ENCODE measurements at places on chromosomes 2 and 18.

GRCh38 chr18:34126121-34126520, 98.6 kb downstream of the NOL4 start:
- no peak for DNase-seq

GRCh38 chr2:47950340-47951301, 44.3 kb upstream of the FBXO11 start:
- no peak for DNase-seq

DNA sequence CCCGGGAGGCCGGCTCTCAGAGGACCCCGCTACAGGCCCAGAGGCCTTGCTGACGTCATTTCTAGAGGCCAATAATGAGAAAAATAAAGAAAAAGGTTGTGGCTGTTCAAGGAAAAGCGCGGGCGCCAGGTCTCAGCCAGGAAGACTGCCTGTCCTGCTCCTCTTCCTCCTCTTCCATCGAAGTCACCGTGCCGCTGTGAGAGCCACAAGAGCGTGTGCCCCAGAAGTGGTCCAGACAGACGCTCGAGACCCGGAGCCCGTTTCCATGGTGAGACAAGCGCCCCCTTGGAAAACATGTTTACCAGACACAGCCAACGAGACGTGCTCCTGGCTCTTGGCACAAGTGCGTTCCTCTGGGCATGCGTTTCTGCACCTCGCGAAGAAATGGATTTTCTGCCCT, 210.5 kb downstream of the HDAC4 start:
- DNase-seq, result no peak

DNA sequence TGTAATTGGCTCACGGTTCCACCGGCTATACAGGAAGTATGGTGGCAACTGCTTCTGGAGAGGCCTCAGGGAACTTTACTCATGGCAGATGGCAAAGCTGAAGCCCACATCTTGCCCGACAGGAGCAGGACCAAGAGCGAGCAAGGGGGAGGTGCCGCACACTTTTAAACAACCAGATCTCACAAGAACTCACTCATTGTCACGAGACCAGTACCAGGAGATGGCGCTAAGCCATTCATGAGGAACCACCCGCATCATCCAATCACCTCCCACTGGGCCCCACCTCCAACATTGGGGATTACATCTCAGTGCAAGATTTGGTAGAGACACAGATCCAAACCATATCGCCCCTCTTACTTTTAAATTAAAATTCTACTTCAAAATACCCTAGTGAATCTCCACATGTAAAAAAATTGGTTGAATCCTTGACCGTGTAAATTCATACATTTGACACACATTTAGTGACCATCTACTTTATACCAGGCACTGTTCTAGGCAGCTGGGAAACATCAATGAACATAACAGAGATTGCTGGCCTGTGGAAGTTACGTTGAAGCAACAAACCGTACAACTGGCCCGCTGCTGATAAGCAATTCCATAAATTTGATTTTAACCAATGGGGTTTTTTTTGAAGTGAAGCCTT, 87.6 kb downstream of the ALPK2 start:
- DNase-seq, result no peak

- no peak for DNase-seq
These were observed 430.4 kb upstream of the TRIB2 start for GRCh38 chr2:12286347-12286746.

GRCh38 chr18:46182633-46183358, 78.6 kb downstream of the HAUS1 start:
- DNase-seq, result no peak

- DNase-seq, result no peak
These were observed 165.5 kb downstream of the TMEM247 start for GRCh38 chr2:46644690-46645385.

DNA sequence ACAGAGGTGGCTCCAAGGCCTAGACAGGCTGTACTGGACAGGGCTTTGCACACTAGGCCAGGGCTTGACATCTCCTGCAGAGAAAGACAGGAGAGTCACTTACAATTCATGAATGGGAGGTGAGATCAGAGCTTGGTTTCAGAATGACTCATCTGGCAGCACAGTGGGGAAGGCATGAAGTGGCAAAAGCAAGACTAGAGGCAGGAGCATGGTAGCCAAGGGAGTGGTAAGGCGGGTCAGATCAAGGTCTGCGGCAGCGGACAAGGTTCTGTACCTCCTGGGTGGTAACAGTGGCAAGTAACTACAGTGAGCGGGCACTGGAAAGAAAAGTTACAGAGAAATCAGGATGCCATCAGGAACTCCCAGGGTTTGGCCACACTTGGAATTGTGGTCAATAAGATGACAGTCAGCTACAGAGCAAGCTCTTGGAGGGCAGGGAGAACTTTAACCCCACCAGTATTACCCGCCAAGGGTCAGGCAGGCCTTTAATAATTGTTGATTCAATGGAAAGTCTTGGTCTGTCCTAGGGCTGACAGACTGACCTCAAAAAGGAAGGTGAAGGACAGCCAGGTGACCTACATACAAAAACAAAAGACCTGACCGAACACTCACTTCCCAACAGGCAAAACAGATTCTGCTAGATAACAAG, 5.7 kb downstream of the MCFD2 start:
- DNase-seq, result no peak

- DNase-seq, result no peak
These were observed 31.9 kb upstream of the CCDC85A start for GRCh38 chr2:56151841-56152240.

- DNase-seq, result peak; percentile 45
These were observed 1.0 kb downstream of the UBR3 start for GRCh38 chr2:169828141-169828811.

DNA sequence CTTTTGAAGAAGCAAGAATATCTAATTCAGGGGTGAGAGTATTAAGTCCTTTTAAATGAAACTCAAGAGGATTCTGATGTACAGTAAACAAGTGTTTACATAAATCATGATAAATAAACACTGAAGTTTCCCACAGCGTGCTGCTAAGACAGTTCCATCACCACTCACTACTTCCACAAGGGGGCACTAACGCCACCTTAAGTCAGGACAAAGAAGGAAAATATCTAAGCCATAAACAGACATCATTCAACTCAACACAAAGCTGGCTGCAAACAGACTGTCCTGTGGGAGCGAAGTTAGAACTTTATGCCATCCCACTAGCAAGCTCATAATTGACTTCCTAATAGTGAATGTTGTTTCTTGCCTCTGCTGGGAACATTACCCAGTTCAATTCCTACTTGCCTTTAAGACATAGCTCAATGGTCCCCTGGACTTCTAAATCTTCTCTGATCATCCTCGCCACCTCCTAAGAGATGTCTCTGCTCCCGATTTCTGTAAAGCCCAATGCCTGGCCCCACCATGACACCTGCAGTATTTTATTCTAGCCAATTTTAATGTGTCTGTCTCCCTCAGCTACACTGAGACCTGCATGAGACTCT, 36.5 kb downstream of the MRPL44 start:
- peak; percentile 64 for DNase-seq

GRCh38 chr2:232573042-232573441, 22.6 kb downstream of the EIF4E2 start:
- no peak for DNase-seq

DNA sequence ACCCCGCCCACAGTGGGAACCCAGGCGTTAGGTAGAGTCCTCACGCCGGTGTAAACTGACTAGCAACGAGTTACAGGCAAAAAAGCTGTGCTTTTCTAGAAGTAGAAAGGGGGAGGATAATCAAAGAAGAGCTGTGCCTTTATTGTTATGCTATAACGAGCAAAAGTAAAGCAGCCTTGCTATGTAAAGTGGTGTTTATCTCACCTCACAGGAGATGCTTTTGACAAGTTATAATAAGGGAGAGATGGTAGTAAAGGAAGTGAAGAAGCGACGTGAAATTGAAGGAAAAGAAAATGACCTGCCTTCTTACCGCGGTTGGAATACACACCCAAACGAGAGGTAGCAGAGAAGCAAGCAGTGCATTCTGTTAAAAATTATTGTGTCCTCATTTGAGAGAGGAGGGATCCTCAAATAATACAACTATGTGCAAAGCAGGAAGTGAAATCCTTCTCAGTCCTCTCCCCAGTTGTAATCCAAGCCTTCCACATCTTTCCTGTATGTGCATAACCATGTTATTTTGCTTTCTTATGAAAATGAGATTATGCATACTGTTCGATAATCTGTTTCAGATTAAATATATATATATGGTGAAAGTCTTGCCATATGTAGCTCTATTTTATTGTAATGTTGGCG, 962 bp downstream of the TANK start:
- DNase-seq, result no peak

DNA sequence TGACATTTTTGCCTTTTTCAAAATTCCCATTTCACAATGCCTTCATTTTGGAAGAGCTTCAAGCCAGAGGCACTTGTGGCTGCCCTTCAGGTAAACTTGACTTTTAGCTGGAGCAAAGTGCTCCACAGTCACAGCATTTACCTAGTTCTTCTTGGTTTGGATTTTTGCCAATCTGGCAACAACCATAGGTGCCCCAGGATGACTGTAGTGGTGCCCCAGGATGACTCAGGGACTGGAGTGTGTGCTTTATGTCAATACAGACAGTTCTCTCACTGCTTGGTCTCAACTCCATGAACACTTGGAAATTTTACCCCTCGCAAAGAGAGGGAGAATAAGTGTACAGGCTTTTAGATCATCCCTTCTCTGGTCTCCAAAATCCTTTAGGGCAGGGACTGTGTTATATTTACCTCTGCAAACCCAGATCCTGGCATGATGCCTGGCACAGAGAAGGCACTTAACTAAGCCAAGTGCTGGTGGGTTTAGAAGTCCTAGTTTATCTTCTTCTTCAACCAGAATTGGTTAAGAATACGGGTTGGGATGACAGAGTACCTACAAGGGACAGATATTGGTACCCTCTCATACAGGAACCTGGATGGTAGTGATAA, 15.3 kb upstream of the PTPN4 start:
- DNase-seq, result no peak

- DNase-seq, result no peak
These were observed 197.8 kb upstream of the MEIS1 start for GRCh38 chr2:66236816-66237802.

DNA sequence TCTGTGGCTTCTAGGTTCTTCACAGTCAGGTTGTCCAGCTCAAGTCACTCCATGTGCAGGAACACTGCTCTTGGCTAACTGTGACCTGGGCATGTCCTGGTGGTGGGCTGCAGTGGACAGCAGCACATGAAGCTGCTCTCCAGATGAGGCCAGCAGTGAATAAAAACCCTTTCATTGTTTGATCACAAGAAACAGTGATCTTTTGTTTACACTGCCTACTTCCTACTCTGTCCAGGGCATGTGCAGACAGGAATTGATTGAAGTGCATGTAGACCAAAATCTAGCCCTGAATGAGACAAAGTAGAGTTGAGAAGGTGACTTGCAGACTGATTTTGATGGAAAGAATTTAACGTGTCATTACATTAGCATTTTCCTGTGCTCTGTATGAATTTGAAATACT, 34.9 kb downstream of the BCL2L11 start:
- no peak for DNase-seq

GRCh38 chr2:37343537-37344434, 644 bp upstream of the QPCT start:
- DNase-seq, result no peak

DNA sequence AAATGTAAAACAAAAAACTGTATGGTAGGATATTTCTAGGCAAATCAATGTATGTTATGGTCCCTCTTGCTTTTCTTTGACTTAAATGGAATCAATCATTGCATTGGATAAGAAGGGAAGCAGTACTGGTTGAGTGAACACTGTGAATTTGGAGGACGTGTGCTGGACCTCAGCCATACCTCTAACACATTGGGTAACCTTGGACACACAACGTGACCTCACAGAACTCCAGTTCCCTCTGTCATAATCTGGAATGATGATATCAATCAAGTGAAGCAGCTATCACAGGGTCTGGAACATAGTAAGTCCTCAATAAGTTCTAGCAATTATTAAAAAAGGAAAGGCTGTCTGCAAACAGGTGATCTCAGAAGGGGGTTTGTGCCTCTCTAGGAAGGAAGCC, 474.9 kb upstream of the TCF4 start:
- no peak for DNase-seq

- DNase-seq, result no peak
These were observed 235.8 kb upstream of the TNP1 start for GRCh38 chr2:217095511-217096205.

- DNase-seq, result no peak
These were observed 2.8 kb upstream of the BBS5 start for GRCh38 chr2:169476459-169476858.

- DNase-seq, result no peak
These were observed 564 bp downstream of the DPYSL5 start for GRCh38 chr2:26848336-26849055.

GRCh38 chr2:240411261-240412160, 24.0 kb upstream of the GPC1 start:
- no peak for DNase-seq

GRCh38 chr2:74417763-74418162, 3.7 kb downstream of the C2orf81 start:
- DNase-seq, result no peak

- DNase-seq, result no peak
These were observed 72.6 kb downstream of the ACTR2 start for GRCh38 chr2:65300134-65300760.

- no peak for DNase-seq
These were observed 61.6 kb downstream of the MFSD6 start for GRCh38 chr2:190469771-190470170.

- DNase-seq, result no peak
These were observed 86.9 kb downstream of the TRIB2 start for GRCh38 chr2:12803607-12804006.

DNA sequence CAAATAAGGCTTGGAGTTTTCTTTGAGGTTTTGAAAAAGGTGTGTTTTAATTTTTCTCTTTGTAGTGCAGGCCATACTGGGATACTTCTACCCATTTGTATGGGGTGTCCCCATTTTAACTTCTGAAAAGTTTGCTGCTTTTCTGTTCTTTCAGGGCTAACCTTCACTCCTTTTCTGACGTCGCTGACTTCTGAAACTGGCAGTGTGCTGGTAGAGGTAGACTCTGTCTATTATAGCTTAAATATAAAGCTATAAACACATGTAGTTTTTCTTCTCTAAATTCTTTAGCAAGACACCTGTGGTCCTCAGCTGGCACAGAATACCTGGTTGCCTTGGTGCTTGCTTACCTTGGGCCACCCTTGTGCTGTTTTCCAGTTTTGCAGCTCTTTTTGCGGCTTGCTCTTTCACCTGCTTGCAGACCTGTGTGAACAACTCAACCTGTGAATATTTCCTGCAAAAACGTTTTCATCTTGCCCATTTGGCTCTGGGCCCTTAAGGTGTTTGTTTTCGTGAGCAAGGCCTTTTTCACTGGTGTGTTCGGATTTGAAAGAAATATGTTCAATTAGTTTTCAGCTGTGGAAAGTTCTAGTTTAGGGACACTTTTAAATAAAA, 42.2 kb downstream of the PHLPP1 start:
- no peak for DNase-seq

GRCh38 chr2:168340931-168341330, 93.5 kb upstream of the STK39 start:
- DNase-seq, result no peak

All from hippocampal formation (tissue), 2 donors.